Esophagus mucosa (tissue), 1 donor: ENCODE measurements at places on chromosomes 2 and 18.
A peak's percentile ranks its signal among the peaks of the same experiment; 100 is the strongest.

DNA sequence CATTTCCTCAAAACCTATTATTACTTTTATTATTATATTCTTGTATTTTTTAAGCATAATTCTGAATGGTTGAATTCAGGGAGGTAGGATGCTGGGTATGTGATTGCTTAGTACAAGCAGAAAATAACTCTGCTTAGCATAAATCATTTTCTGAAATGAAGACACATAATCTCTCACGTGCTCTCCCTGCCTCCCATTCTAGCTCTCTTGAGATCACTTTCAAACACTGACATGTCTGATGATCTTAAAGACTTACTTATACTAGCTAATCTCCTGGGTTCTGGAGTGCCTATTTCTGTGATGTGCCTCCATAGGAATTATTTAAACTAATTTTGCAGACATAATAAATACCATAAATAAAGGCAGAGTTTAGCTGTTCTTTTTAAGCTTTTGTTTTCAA lies 1136.0 kb downstream of the SUCLG1 start:
- no peak for ATAC-seq

DNA sequence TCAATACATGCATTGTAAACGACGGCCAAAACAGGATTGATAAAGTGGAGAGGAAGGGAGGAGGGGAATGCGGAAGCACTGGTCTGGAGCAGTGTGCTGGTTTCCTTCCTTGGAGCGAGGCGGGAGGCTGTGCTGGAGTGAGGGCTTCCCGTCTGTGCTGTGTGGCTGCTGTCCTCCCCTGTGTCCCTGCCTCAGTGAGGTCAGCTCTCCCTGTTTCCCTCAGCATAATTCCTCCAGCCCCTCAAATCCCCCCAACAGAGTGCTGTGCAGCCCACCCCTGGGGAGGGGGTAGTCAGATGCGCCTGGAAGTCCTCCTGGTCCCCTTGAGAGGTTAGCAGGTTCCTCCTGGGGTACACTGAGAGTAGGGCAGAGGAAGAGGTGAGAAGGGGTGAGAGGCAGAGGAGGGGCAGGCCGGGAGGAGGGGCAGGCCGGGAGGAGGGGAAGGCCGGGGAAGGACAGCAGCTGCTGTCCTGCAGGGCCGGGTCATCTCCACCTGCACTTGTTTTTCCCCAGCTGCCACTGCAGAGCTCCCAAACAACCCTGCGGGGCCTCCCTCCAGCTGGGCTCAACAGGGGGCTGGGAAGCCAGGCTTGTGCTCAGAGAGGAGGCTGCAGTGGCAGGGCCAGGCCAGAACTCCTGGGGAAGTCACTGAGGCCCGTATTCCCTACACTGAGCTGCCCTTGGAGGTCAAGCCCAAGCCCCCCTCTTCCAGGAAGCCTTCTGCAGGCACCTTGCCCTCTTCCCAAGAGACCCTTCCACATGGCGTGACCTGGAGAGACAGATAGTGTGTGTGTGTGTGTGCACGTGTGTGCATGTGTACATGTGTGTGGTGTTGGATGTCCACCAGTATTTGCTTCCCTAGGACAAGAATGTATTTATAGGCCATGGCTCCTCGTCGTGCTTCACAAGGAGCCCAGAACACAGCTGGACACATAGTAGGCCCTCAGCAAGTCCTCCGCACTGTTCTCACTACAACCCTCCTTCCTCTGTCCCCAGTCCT lies 13.2 kb upstream of the ATP6V1B1 start:
- ATAC-seq = no peak

GRCh38 chr2:45242161-45242741 lies 233.0 kb upstream of the SIX2 start:
- ATAC-seq = no peak

- peak; percentile 15 for ATAC-seq
Measured at GRCh38 chr18:26746826-26747475, 118.6 kb downstream of the AQP4 start.

DNA sequence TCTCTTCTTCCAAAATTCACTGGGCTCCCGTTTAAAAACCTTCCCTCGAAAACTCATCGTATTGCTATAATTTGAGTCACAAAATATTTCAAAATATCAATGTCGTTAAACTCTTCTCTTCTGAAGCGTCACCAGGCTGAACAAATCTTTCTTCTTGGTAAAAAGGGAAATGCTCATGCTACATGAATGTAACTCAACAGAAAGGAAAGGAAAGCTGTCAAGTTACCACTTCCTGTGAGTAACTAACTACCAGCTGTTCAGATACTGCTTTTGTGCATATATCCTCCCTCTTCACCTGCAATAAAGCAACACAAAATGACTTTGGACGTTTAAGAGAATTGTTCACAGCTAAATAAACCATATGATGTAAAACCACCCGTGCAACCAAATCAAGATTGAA lies 95.4 kb downstream of the DOCK10 start:
- peak; percentile 42 for ATAC-seq

DNA sequence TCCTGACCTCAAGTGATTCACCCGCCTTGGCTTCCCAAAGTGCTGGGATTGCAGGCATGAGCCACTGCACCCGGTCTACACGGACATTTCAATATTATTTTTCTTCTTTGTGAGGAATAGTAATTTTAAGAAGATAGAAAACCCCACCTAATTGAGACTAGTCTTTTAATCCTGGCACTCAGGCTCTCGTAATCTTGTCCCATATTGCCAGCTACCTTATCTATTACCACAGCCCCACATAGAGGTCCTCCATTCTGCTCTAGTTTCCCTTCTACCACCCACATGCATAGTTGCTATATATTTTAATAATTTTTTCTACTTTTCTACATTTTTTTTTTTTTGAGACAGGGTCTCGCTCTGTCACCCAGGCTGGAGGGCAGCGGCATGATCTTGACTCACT lies 9.5 kb upstream of the USP14 start:
- ATAC-seq = no peak

GRCh38 chr2:170694316-170694715 lies 20.8 kb upstream of the SP5 start:
- ATAC-seq = no peak
